ENCODE measurements at places on chromosomes 5 and 9. TPM values are rescaled to one million over a fixed set of nuclear protein-coding genes. Genes with fewer than 3 reads are reported as not detected.

The ADGRD2 gene
- total RNA-seq = 0.03 TPM

The CDC20B gene
- total RNA-seq = 0.07 TPM

The LCN9 gene
- not detected for total RNA-seq

The PCDHGB5 gene
- total RNA-seq = 1.9 TPM

The NKD2 gene
- total RNA-seq = 25.5 TPM

The SPATA9 gene
- total RNA-seq = 0.17 TPM

The ARID3C gene
- total RNA-seq = 0.17 TPM
